H9 (cell line): ENCODE measurements at places on chromosomes 5 and 9.

DNA sequence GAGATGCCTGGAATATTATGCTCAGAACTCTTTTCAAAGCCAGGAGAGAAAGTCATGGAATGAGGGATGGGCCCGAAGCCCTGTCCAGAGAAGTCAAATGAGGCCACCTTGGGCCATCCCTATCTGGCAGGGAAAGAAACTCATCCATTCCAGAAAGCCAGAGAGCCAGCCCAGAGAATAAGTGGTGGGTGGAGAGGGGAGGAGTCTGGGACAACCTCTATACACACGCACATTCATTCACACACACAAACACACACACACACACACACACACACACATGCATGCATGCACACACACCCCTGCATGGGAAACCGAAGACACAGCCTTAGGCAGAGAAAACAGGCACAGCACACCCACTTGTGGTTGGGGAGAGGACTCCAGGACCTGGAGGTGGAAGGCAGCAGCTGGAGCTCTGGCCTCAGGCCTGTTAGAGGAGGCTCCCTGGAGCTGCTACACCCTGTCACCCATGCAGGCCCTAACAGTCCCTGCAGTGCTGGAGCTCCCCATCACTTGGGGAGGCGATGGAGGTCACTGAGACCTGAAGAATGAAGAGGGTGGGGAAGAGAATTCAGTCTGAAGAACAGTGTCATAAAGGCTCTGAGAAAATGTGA lies 38.0 kb downstream of the TGFBI start:
- DNase-seq, result peak; percentile 27
- H3K36me3 ChIP-seq, result no peaks in the 10 kb centered on the region
- H3K4me1 ChIP-seq, result no peaks in the 10 kb centered on the region
- no peak overlapping the region for H3K4me3 ChIP-seq

GRCh38 chr9:126532951-126533925 lies 80.5 kb upstream of the LMX1B start:
- H3K4me3 ChIP-seq, result peak overlapping the region; percentile 38; the same call in 1 of the 3 replicates
- no peaks in the 10 kb centered on the region for H3K36me3 ChIP-seq
- H3K27me3 ChIP-seq, result no peaks in the 10 kb centered on the region; the same call in 1 of the 2 replicates
- no peak for DNase-seq

GRCh38 chr9:441126-441525 lies 226.5 kb downstream of the DOCK8 start:
- no peak overlapping the region for H3K27ac ChIP-seq
- peaks cover 13% of the 10 kb centered on the region; the same call in 1 of the 2 replicates for H3K36me3 ChIP-seq
- no peaks in the 10 kb centered on the region for H3K27me3 ChIP-seq
- no peak overlapping the region for H3K4me3 ChIP-seq
- H3K4me1 ChIP-seq, result no peaks in the 10 kb centered on the region; the same call in 1 of the 2 replicates

DNA sequence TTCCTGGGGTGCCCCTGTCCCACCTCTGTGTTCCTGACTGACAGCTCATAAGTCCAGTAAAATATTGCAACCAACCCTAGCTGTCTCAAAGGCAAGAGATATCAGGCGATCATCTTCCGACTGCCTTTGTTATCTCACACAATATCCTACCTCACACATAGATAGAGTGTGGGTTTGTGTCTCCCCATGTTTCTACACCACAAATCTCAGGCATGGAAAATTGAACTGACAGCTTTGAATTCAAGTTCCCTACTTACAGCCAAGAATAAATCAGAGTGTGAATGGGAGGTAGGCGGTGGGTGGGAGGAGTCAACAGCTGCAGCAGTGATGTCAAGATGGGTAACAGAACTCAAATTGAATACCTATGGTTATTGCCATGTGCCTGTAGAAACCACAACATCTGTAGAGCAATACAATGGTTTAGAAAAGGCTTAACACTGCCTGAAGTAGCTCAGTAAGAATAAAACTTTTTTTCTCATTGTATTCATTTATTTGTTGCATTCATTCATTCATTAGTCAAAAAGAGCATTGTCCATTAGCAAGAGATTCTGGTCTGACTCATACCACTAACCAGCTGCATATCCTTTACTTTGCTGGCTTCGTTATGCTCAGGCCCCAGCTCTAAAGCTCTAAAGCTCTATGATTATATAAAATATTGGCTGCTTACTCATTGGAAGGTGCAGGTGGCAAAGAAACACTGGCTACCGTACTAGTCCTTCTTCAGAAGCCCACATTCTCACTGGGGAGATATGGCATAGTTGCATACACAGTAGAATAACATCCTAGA lies 108.2 kb upstream of the DMAC1 start:
- no peak for DNase-seq
- H3K4me1 ChIP-seq, result no peaks in the 10 kb centered on the region
- no peaks in the 10 kb centered on the region for H3K27me3 ChIP-seq
- H3K4me3 ChIP-seq, result no peak overlapping the region
- no peak overlapping the region for H3K27ac ChIP-seq
- H3K36me3 ChIP-seq, result no peaks in the 10 kb centered on the region

DNA sequence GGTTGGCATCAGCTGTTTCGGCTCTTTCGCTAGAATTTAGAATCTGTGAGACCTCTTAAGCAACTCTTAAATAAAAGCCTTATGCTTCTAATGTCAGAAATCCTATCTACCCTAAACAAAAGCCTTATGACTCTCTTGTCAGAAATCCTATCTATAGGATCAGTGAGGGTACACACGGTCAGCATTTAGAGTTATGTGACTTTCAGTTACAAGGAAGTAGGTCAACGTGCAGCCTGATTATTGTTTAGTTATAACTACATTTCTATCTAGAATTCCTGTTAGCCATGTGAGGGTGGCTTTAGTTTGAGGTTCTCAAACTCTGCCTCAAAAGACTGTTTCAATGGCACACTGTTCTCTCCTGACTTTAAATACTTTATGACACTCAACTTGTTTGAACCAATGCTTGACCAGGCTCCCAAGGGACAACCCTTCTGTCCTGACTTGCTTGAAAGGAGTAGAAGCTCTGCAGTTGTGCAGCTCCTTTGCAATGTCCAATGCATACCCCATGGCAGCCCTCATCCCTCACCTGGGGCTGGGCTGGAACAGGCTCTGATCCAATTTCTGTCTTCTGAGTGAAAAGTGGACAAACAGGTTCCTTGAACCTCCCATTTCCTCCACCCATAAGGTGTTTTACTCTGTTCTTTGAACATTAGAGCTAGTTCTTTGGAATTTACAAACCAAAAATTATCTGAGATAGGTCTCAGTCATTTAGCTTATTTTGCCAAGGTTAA lies 251.6 kb upstream of the PIK3R1 start:
- peaks cover 4% of the 10 kb centered on the region; the same call in 1 of the 2 replicates for H3K4me1 ChIP-seq
- H3K36me3 ChIP-seq, result no peaks in the 10 kb centered on the region
- no peak for DNase-seq
- no peaks in the 10 kb centered on the region for H3K27me3 ChIP-seq
- H3K27ac ChIP-seq, result no peak overlapping the region

GRCh38 chr9:84759804-84760203 lies 90.3 kb downstream of the NTRK2 start:
- no peaks in the 10 kb centered on the region for H3K27me3 ChIP-seq
- H3K4me1 ChIP-seq, result no peaks in the 10 kb centered on the region
- no peak for DNase-seq

- no peaks in the 10 kb centered on the region for H3K27me3 ChIP-seq
- H3K4me1 ChIP-seq, result no peaks in the 10 kb centered on the region
- DNase-seq, result no peak
- H3K27ac ChIP-seq, result no peak overlapping the region
- no peaks in the 10 kb centered on the region for H3K36me3 ChIP-seq
- H3K4me3 ChIP-seq, result no peak overlapping the region
These were observed 5.2 kb upstream of the EXOSC3 start for GRCh38 chr9:37790096-37790495.

DNA sequence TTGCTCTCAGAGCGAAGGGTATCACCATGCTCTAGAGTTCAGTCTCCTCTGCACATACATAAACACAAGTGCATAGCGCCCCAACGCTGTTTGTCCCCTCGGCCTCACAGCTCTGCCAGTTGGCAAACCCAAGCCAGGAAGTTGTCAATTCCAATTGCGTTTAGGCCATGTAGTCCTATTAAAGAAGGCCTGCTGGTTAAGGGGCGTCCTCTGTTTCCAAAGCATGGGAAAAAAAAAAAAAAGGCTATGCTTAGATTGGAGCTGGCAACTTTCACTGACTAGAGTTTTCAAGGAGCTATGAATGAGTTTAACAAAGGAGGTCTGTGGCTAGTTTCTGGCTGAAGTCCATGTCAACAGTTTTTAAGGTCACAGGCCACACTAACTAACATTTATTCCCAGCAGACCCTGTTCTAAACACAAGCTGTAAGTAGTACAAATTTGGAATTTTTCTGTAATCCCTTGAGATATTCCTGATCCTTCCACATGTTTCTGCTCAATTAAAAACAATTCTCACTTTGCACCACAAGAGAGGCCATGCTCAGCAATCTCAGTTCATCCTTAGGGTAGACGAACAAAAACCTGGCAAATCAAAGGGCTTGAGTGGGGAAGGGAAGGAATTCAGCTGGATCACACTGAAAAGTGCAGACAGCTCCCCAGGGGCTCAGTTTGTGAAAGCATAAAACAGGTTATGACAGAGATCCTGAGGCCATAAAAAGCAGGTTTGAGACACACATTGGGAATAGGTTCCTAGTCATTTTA lies 187.7 kb downstream of the DENND1A start:
- no peak for DNase-seq
- no peaks in the 10 kb centered on the region for H3K27me3 ChIP-seq
- H3K36me3 ChIP-seq, result no peaks in the 10 kb centered on the region
- H3K4me3 ChIP-seq, result no peak overlapping the region
- H3K27ac ChIP-seq, result no peak overlapping the region

GRCh38 chr5:117999939-118000549 lies 988.3 kb downstream of the DTWD2 start:
- H3K36me3 ChIP-seq, result no peaks in the 10 kb centered on the region
- H3K4me1 ChIP-seq, result no peaks in the 10 kb centered on the region
- no peak overlapping the region for H3K27ac ChIP-seq
- H3K27me3 ChIP-seq, result no peaks in the 10 kb centered on the region

- no peak overlapping the region for H3K4me3 ChIP-seq
- no peaks in the 10 kb centered on the region; the same call in 1 of the 2 replicates for H3K4me1 ChIP-seq
- DNase-seq, result no peak
These were observed 34.1 kb upstream of the NFIB start for GRCh38 chr9:14348123-14348372.

DNA sequence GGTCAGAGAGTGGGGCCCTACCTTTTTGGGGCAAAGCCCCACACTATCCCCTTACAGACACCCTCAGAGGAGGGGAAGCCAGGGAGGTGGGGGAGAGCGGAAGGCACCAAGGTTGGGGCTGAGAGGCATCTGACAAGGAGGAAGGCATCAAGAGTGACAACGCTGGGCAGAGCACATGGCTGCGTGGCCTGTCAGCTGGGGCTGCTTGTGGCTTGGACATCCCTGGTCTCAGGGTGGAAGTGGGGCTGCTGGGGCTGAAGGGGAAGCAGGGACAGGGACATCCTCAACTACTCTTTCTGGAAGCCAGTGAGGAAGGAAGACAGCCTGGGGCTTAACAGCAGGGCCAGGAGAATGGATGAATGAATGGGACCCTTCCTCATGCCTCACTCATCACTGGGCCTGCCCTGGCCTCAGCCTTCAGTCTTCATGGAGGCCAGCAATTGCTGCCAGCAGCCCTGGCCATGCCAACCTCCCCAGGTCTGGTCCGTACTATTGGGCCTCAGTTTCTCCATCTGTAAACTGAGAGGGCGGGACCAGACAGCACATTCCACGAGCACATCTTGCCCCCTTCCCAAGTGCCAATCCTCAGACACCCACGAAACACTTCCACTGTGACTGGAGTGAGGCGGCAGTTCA lies 993 bp upstream of the RALGDS start:
- H3K4me1 ChIP-seq, result peaks cover 3% of the 10 kb centered on the region; the same call in 1 of the 2 replicates
- peaks cover 8% of the 10 kb centered on the region; the same call in 1 of the 2 replicates for H3K27me3 ChIP-seq
- peak overlapping the region; percentile 41; the same call in 1 of the 2 replicates for H3K4me3 ChIP-seq
- H3K27ac ChIP-seq, result no peak overlapping the region

DNA sequence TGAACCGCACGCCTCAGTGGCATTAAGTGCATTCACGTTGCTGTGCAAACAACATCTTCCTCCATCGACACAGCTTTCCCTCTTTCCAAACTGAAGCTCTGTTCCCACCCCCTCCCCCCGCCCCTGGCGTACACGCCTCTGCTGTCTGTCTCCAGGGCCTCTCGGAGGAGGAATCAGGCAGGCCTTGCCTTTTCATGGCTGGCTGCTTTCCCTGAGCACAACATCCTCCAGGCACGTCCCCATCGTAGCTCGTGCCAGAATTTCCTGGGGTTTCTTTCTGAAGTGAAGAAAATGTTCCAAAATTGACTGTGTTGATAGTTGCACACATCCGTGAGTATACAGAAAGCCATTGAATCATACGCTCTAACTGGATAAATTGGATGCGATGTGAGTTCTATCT lies 22.3 kb upstream of the TMEM250 start:
- H3K4me3 ChIP-seq, result no peak overlapping the region
- H3K27me3 ChIP-seq, result no peaks in the 10 kb centered on the region
- DNase-seq, result no peak
- H3K27ac ChIP-seq, result no peak overlapping the region
- no peaks in the 10 kb centered on the region for H3K36me3 ChIP-seq
- no peaks in the 10 kb centered on the region; the same call in 1 of the 2 replicates for H3K4me1 ChIP-seq

DNA sequence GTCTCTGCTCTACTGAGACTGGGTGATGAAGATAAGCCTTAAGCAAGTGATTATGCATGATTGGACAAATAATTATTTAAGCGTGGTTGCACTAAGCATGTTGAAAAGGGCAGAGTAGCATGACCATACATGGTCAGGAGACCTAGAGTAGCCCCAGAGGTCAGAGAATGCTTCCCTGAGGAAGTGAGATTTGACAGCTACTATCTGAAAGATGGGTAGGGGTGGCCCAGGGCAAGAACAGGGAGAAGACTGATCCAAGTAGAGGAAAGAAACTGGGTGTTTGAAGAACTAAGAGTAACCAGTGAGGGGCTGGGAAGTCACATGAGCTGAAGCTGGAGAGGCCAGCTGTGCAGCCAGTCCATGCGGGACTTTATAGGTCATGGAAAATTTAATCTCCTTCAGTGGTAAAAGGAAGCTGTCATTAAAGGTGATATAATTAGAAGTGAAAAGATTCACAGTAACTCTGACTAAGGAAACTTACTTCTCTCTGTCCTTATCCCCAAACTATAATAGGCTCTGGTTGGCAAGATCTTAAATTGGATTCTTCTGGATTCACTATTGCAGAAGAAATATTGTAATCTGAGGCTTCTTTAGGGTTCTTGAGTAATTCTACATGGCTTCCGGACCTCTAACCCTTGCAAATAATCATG lies 35.2 kb downstream of the YIPF5 start:
- H3K4me3 ChIP-seq, result no peak overlapping the region
- H3K27me3 ChIP-seq, result no peaks in the 10 kb centered on the region
- DNase-seq, result no peak
- no peak overlapping the region for H3K27ac ChIP-seq
- no peaks in the 10 kb centered on the region for H3K4me1 ChIP-seq
